Activated naive CD8-positive, alpha-beta T cell treated with anti-CD3 and anti-CD28 coated beads, Interleukin-2, amount 50 U/mL, for 24 hours (primary cell): ENCODE measurements at places on chromosomes 16 and 17.
A peak's percentile ranks its signal among the peaks of the same experiment; 100 is the strongest.

DNA sequence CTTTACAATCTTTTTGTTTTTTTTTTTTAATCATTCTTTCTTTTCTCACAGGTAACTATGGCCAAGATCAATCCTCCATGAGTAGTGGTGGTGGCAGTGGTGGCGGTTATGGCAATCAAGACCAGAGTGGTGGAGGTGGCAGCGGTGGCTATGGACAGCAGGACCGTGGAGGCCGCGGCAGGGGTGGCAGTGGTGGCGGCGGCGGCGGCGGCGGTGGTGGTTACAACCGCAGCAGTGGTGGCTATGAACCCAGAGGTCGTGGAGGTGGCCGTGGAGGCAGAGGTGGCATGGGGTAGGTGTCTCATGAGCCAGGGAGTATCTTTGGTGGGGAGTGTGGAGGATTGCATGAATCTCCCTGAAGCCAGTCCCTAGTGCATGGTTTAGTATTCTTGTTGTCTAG is 4.9 kb downstream of the FUS start:
- no peak for DNase-seq

DNA sequence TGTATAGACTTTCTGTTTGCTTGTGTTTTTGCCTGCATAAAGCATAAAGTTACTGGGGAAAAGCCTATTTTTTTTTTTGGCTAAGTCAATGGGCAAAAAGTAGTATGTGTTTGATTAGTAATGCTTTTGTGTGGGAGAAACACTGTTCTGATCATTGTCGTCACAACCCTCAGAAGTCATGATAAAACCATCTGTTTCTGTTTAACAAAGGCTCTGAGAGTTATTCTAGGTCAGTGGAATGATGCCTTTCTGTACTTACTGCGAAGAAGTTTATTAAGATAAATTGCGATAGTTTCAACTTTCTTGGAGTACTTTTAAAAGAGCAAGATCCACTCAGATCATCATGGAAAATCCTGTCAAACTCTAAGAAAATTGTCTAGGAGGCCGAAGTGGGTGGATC is 80.9 kb downstream of the PRKCA start:
- DNase-seq, result no peak

DNA sequence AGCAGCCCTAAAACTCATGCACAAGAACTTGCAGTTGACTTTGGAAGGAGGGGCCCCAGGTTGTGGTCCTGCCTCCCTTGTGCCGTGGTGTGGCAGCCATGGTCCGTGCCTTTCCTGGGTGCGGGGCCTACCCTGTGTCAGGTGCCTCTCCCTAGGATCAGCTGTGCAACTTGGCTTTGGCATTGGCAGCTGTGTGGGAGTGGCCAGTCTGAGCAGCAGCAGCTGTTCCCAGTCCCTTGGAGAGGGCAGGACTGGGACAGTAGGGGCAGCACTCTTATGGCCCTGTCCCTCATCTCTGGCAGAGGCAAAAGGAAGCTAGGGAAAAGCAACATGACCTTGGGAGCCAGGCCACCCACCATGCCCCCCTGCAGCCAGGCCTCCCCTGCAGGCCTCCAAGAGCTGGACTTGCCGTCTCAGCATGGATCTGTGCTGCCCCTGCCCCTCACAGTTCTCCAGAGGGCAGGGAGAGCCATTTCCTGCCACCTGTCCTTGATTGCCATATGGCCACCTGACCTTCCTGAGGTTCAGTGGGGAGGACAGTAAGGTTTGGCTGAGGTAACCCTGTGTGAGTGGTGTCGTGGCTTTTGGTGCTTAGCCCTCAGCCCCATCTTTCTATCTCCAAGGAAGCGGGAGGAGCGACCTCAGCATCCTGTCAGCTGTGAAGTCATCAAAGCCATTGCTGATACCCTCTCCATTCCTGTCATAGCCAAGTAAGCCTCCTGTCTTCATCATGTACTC is 15.5 kb upstream of the NFATC3 start:
- DNase-seq, result no peak

DNA sequence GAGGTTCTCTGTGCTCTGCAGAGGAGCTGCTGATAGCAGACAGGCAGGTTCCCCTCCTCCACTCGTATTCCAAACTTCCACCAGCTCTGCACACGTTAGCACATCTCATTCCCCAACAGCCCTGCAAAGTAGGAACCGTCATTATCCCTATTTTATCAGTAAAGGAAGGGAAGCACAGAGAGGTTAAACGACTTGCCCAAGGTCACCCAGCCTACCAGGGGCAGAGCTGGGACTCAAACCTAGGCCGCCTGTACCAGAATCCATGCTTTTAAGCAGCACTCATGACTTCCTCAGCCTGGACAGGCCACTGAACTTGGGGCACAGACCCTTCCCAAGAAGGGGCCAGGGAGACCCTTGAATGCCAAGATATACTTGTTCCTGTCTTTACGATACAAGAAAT is 75.2 kb downstream of the CRISPLD2 start:
- no peak for DNase-seq

GRCh38 chr17:76459674-76460073 is 6.7 kb upstream of the UBE2O start:
- DNase-seq, result no peak

- DNase-seq, result no peak
These were observed 5.6 kb upstream of the CRYM start for GRCh38 chr16:21283521-21284289.

- DNase-seq, result no peak
These were observed 14.3 kb upstream of the NAGLU start for GRCh38 chr17:42521666-42522262.

DNA sequence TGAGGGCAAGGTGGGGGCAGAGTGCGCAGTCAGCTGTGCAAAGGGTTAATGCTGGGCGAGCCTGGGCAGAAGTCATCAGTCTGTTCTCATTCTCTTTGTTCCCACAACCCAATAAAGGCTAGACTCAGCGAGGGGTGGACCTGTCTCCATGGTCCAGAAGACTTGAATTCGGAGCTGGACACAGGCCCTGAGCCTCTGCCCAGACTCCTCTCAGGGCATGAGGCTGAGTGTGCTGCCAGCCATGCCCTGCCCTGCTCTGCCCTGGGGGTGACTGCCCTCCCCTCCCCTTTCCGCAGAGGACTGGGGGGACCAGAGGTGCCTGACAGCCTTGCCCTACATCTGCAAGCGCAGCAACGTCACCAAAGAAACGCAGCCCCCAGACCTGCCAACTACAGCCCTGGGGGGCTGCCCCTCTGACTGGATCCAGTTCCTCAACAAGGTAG is 54.5 kb downstream of the MRC2 start:
- DNase-seq, result no peak

GRCh38 chr16:17277981-17278381 is 192.8 kb downstream of the XYLT1 start:
- no peak for DNase-seq

DNA sequence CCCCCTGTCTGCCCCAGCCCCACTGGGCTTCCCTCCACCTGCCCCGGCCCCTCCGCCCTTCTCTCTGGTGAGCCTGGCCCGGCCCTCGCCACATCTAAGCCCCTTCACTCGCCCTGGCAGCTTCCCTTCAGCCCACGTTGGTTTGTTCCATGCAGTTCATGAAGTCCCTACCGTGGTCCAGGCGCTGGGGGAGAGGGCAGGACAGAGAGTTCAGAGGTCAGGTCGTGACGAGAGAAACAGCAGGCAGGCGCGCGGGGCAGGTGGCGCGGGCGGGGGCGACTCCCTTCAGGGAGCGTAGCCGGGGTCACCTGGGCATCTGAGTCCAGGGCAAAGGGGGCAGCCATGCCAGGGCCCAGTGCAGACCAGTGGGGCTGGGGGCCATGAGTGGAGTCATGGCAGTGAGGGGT is 8.9 kb upstream of the TEDC2 start:
- DNase-seq, result no peak

- DNase-seq, result peak; percentile 87
These were observed 5.2 kb downstream of the CISD3 start for GRCh38 chr17:38735161-38735997.

DNA sequence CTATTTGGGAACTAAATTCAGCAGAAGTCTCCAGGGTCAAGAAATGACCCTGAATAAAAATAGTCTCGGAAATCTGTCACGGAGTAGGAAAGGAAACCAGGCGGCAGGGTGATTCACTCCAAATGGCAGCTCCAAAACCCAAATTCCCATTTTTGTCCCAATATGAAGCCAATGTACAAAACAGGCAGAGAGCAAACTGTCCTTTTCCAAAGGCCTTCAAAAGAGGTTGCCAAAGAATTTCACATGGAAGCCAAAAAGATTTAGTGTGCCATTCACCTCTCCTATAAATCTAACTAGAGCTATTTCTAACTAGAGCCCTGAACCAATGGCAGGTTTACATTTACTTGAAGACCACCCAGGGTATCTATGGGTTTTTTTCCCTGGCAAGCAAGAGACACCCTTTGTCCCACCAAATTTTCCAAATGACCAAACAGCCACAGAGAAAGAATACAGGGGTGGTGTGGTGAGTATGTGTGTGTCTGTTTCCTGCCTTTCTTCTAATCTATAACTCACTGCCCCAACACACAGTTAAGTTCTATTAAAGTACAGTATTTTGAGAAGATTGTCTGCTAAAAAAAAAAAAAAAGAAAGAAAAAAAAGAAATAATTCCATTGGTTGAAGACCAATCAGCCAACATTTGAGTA is 6.8 kb downstream of the MYO1D start:
- no peak for DNase-seq

DNA sequence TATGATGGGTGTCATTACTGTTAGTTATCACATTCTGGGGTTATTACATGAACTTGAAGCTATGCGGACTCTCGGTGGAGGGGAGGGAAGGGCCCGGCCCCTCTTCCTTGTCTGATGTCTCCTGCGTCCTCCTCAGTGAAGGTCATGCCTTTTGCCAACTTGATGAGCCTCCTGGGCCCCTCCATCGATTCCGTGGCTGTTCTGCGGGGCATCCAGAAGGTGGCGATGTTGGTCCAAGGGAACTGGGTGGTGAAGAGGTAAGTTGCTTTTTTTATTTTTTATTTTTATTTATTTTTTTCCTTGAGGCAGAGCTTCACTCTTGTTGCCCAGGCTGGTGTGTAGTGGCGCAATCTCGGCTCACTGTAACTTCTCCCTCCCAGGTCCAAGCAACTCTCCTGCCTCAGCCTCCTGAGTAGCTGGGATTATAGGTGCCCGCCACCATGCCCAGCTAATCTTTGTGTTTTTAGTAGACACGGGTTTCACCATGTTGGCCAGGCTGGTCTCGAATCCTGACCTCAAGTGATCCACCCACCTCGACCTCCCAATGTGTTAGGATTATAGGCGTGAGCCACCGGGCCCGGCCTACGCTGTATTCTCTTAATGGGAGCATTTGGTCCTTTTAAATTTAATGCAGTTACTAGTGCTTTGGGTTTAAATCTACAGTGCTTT is 21.6 kb downstream of the POLR3E start:
- DNase-seq, result peak; percentile 69

DNA sequence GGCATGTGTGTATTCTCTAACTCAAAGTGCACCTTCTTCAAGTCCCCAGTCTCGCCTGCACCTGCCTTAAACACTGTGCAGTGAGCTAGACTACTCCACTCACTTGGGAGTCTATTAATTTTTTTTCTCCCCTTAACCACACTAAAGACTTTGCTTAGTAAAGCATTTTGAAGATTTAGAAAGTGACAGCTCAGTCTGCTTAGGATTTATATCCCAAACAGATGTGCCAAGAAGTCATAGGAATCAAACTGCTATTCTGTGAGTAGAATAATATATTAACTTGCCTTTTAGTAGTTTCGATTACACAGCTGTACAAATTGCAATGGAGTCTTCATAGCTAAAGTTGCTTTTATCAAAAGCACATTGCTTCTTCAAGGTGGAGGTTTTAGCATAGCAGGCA is 47.2 kb upstream of the MED13 start:
- DNase-seq, result no peak

DNA sequence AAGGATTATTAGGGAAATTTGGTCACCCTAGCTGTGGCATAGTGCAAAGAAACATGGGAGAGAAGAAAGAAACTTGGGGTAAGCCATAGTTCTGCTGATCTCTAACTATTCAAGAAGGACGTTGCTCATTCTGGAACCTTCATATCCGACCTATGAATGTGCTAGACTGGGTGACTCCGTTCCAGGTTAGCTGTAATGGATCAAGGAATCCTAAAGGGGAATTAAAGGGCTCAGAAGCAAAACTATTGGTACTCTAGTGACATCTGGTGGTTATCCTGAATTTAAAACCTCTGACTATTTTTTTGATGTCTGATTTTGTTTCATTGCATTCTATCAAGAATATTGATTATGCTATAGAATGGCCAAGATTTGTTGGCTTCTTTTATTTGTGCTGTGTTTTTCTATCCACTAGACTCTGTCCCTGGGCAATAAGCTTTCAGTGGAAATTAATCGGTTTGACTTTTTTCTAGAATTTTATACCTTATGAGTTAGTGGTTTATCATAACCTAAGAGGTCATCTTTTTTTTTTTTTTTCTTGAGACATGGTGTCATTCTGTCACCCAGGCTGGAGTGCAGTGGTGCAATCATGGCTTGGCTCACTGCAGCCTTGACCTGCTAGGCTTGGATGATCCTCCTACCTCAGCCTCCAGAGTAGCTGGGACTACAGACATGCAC is 19.5 kb downstream of the PCTP start:
- DNase-seq, result no peak

- DNase-seq, result no peak
These were observed 44.7 kb downstream of the HS3ST3A1 start for GRCh38 chr17:13557077-13557476.

DNA sequence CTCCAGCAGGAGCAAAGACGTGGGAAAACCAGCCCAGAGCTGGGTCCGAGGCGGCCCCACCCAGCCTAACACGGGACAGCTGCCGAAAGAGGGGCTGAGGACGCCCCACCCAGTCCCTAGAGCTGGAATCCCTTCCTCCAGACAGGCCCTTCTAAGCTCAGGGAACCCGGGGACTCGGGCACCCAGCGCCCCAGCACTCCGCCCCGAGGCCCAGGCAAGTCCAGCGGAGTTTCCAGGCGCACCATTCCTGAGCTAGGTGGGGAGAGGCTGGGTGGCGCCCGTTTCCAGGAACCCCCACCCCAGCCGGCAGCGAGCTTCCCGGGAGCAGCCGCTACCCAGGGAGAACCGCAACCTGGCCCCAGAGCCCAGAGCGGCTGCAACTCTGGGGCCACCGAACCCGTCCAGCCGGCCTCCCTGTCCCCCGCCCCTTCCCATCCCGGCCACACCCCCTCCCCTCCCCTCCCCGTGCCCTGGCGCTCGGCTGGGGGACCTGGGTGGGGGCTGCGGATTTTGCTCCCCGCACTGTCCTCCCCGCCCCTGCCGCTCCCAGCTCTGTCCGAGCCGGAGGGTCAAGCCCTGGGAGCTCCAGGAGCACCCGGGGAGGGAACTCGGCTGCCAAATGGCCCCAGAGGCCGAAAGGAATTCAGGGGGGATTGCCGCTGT is 536 bp downstream of the TMC6 start:
- DNase-seq, result peak; percentile 43

DNA sequence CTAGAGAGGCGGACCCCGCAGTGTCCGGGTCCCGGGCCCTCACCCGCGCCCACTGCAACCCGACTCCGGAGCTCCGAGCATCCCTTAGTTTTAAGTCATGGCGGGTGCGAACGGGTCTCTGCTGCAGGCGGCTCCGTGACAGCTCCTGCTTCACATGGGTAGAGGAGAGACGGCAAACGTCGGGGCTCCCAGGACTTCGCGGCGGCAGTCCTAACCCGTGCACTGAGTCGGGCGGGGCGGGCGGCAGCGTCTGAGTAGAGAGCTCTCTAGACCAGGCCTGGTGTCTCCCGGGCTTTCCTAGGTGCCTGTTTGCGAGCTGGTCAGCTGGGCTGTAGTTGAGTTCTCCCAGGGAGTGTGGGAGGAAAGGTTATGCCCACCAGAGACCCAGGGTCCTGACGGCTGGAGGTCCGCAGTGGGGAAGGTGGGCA is 345 bp downstream of the TSC2 start:
- DNase-seq, result no peak

GRCh38 chr16:424033-424622 is 1.3 kb upstream of the RAB11FIP3 start:
- DNase-seq, result no peak
